ENCODE measurements at places on chromosomes 6 and 20.

DNA sequence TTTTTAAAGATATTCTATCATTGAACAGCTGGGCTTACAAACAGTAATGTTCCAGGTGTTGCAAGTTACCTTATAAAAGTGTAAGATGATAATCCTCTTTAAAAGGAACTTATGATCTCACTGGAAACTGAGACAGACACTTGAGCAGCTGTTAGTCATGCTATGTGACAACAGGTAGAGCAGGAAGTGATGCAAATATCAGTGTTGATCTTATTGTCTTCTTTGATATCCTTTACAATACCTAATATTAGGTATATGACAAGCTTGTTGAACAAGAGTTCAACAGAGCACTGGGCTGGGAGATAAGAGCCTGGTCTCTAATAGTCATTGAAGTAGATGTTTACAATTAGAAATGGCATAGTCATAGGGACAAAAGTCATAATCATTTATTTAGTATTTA, 150.0 kb downstream of the UBE3D start:
- no peak for DNase-seq

DNA sequence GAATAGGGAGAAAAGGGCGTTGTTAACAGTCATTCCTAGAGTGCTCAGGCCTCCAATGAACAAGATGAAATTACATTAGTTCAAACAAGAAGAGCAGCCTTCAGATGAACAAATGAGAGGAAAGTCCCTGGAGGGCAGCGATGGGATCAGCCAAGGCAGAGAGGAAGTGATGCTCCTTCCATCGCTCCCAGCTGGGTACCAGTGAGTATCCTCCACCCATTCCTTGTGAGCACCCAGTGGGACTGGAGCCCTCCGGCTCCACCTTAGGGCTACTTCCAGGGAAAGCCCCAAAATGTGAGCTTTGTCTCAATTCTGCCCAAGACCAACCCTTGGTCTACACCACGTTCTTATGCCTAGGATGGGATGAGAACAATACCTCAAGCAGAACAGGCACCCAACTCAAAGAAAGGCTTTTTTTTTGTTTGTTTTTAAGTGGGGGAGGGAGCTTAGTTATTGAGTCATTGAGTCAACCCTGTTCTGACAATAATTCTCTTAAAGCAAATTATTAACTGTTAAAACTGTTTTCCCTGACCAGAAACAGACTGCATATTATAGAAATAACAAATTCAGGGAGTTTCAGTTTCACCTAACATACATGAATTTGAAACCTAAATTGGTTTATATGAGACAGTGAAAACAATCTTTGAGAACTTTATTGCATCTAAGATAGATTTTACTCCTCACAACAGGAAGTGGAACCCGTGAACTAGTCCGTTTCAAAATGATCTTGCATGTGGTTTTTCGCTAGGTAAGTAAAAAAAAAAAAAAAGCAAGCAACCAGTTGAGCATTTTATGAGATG, 106.9 kb downstream of the IPCEF1 start:
- no peak for DNase-seq

- no peak for DNase-seq
These were observed 5.6 kb downstream of the PLCG1 start for GRCh38 chr20:41142919-41143318.

DNA sequence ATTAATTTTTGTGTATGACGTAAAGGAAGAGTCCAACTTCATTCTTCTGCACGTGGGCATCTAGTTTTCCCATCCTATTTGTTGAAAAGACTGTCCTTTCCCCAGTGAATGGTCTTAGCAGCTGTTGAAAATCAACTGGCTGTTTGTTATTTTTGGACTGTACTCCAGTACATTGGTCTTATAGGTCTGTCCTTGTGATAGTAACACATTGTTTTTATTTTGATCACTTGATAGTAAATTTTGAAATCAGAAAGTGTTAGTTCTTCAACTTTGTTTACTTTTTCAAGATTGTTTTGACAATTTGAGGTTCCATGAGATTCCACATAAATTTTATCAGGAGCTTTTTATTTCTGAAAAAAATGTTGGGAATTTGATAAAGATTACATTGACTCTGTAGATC, 280.2 kb upstream of the FOXQ1 start:
- no peak for DNase-seq

DNA sequence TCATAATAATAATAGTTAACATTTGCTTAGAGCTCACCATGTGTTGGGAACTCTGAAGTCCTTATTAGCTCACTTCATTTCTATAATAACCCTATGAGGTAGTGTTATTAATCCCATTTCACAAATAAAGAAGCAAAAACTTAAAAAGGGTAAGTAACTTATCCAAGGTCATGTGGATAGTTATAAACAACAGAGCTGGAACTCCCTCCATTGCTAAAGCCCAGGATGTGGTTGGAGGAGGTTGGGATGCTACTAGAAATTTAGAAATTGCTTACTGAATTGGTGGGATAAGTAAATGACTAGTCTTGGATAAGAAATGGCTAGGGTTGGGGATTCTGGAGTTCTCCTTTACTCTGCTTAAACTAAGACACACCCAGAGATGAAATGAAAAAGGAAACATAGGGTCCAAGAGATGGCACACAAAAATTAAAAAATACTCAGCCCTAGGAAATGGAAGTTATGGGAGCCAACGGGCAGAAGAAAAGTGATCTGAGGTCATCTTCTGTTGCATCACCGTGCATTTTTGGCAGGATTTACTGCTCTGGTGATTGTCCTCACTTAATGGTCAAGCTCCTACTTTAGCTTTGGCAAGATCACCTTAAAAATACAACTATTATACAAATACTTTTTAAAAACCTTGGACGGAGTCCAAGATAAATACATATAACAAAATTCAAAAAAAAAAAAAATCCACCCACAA, 7.7 kb upstream of the CLIC5 start:
- DNase-seq, result no peak

DNA sequence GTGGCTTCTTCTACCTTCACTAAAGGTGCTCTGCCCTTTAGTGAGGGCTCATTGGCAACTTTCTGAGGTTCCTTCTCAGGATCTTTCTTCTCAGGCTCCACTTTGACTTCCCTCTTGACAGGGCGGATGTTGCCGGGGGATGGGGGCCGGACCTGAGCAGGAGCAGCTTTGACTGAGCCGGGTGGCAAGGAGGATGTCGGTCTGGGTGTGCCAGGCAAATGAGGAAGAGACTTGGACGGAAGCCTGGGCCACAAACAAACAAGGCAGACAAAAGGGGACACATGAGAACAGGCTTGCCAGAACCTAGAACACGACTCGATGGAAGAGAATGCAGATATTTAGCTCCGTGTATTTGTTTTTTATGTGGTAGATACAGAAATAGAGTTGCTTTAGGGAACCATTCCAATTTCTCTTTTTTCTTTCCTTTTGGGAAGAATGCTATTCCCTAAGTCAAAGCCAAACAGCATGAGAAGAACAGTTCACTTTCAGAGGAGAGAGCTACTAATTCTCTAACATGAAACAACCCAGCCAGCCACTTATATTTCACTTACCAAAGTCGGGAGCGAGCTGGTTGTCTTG, 76.2 kb upstream of the BCLAF1 start:
- no peak for DNase-seq

- DNase-seq, result no peak
These were observed 189.1 kb downstream of the BMP2 start for GRCh38 chr20:6956574-6956973.

- no peak for DNase-seq
These were observed 61.1 kb downstream of the GRM4 start for GRCh38 chr6:34084591-34085290.

DNA sequence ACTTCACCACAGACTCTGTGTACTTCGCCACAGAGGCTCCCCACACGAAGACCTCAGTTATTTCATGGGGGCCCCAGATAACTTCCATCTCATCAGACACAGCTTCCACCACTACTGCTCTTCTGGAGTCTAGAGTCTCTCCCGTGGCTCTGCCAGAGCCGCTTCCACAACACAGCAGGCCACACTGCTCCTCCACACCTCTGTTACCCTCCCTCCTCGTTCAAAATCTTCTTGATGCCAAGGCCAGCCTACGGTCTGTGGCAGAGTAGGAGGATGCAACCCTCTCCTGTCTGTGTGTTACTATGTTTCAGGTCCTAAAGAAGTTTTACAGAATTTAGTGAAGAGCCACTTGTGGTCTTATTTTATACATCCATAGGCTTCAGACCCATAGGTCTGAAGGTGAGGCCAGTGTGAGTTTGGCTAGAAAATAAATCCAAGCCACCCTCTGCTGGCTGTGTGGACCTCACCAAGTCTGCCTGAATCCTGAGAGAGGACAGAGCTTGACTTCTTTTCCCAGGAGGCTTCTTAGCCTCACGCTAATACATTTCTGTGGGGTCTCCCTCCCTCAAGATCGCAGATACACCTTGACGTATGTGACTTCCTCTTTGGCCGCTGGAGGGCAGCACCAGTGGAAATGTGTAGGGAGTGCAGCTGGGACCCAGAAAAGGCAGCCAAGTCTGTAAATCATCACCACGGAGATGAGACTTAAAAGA, 197.7 kb downstream of the FAXC start:
- peak; percentile 11 for DNase-seq

DNA sequence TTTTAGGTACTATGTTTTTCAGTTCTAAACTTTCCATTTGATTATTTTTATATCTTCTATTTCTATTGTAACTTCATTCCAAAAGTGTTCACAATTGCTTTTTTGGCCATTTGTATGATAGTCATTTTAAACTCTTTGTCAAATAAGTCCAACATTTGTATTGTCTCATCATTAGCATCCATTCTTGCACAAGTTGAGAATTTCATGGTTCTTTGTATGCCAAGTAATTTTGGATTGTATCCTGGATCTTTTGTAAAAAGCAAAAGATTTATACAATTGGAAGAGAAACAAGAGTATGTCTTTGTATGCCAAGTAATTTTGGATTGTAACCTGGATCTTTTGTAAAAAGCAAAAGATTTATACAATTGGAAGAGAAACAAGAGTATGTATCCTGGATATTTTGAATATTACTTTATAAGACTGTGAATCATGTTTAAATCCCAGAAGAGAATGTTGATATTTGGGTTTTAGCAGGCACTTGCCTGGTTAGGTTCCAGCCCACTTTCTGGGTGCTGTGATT, 36.9 kb upstream of the NT5E start:
- DNase-seq, result no peak

- no peak for DNase-seq
These were observed 112.6 kb downstream of the CDYL start for GRCh38 chr6:4888841-4889240.

DNA sequence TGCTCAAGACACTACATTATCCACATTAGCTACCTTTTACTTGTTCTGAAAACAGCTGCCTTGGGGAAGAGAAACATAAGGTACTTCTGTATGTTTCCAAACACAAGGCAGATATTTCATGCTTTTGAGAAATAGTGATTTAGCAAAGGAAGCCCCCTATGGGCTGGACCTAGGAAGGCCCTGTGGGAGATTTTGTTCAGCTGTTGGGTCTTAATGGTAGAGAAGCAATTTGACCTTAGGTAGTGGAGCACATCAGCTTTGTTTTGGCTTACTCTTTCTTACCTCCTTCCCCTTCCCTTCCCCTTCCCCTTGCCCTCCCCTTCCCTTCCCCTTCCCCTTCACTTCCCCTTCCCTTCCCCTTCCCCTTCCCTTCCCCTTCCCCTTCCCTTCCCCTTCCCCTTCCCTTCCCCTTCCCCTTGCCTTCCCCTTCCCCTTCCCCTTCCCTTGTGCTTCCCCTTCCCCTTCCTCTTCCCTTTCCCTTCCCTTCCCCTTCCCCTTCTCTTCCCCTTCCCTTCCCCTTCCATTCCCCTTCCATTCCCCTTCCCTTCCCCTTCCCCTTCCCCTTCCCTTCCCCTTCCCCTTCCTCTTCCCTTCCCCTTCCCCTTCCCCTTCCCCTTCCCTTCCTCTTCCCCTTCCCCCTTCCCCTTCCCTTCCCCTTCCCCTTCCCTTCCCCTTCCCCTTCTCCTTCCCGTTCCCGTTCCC, 84.6 kb downstream of the ANKS1A start:
- DNase-seq, result no peak

DNA sequence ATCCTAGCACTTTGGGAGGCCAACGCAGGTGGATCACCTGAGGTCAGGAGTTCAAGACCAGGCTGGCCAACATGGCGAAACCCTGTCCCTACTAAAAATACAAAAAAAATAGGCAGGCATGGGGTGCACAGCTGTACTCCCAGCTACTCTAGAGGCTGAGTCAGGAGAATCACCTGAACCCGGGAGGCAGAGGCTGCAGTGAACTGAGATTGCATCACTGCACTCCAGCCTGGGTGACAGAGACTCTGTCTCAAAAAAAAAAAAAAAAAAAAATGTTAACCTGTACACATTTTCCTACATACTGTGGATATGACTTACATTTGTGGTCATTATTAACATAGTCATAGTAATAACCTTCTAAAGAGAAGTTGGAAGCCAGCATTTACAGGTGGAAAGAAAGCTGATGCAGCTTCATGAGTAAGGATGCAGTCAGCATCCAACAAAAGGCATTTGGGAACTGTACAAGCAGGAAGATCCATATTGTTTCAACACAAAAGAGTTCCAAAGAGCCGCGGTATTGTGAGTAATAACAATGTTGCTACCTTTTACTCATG, 186.2 kb downstream of the GPX5 start:
- DNase-seq, result no peak

DNA sequence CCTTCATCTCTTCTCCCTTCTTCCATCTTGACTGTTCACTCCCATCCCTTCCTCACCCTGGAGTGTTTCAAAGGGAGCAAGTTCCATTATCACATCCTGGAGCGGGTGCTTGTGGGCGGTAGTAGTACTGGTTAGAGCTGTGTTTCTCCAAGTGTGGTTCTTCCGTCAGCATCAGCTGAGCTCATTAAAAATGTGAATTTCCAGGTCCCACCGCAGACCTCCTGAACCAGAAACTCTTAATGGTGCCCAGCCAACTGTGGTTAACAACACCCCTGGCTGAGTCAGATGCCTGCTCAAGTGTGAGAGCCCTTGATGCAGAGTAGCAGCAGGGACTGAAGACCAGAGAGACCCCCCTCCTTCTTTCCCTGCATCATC, 24.4 kb downstream of the ANGPT4 start:
- DNase-seq, result no peak

- DNase-seq, result no peak
These were observed 391.1 kb upstream of the HSF2 start for GRCh38 chr6:122008101-122008999.

DNA sequence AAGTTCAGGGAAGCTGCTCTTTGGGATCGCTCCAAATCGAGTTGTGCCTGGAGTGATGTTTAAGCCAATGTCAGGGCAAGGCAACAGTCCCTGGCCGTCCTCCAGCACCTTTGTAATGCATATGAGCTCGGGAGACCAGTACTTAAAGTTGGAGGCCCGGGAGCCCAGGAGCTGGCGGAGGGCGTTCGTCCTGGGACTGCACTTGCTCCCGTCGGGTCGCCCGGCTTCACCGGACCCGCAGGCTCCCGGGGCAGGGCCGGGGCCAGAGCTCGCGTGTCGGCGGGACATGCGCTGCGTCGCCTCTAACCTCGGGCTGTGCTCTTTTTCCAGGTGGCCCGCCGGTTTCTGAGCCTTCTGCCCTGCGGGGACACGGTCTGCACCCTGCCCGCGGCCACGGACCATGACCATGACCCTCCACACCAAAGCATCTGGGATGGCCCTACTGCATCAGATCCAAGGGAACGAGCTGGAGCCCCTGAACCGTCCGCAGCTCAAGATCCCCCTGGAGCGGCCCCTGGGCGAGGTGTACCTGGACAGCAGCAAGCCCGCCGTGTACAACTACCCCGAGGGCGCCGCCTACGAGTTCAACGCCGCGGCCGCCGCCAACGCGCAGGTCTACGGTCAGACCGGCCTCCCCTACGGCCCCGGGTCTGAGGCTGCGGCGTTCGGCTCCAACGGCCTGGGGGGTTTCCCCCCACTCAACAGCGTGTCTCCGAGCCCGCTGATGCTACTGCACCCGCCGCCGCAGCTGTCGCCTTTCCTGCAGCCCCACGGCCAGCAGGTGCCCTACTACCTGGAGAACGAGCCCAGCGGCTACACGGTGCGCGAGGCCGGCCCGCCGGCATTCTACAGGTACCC, at the start of gene ESR1:
Gene ESR1 (plus strand): TSS at position 170 of the 858 bp plus-strand sequence. CDS start 231 bp downstream, at position 401.
- no peak for DNase-seq

Measured in stimulated activated CD4-positive, alpha-beta T cell treated with anti-CD3 and anti-CD28 coated beads, TNF-alpha, amount 100 ng/mL, for 48 hours (primary cell).